Uterus (tissue), 4 donors: ENCODE measurements at places on chromosomes 12 and 14. TPM values are rescaled to one million over a fixed set of nuclear protein-coding genes. Genes with fewer than 3 reads are reported as not detected.

TAS2R13 gene
- 11.3 TPM for total RNA-seq

CLEC4D gene
- total RNA-seq, result not detected

APPL2 gene
- total RNA-seq, result 52.6 TPM

TMTC1 gene
- total RNA-seq, result 80.6 TPM

CRACR2A gene
- total RNA-seq, result 5.0 TPM
